Endodermal cell (in vitro differentiated cells): ENCODE measurements at places on chromosomes 16 and 17. TPM values are rescaled to one million over a fixed set of nuclear protein-coding genes. Genes with fewer than 3 reads are reported as not detected.

The ABCA10 gene
- not detected in 3 replicates for total RNA-seq

The ZNF385C gene
- 2.1 to 3.4 TPM (median 2.3 TPM) in 3 replicates for total RNA-seq

The TLCD3A gene
- total RNA-seq = 25.2 to 28.8 TPM (median 27.6 TPM) in 3 replicates

The P2RX5 gene
- total RNA-seq = 0.19 to 0.46 TPM in 2 of 3 replicates, not detected in the other

The EDC4 gene
- 50.4 to 82.9 TPM (median 74.3 TPM) in 3 replicates for total RNA-seq

The KRTAP1-5 gene
- not detected in 3 replicates for total RNA-seq

The HYDIN gene
- 6.5 to 7.7 TPM (median 7.6 TPM) in 3 replicates for total RNA-seq

The MT1G gene
- total RNA-seq = 7.8 and 11.0 TPM in 2 replicates

DNA sequence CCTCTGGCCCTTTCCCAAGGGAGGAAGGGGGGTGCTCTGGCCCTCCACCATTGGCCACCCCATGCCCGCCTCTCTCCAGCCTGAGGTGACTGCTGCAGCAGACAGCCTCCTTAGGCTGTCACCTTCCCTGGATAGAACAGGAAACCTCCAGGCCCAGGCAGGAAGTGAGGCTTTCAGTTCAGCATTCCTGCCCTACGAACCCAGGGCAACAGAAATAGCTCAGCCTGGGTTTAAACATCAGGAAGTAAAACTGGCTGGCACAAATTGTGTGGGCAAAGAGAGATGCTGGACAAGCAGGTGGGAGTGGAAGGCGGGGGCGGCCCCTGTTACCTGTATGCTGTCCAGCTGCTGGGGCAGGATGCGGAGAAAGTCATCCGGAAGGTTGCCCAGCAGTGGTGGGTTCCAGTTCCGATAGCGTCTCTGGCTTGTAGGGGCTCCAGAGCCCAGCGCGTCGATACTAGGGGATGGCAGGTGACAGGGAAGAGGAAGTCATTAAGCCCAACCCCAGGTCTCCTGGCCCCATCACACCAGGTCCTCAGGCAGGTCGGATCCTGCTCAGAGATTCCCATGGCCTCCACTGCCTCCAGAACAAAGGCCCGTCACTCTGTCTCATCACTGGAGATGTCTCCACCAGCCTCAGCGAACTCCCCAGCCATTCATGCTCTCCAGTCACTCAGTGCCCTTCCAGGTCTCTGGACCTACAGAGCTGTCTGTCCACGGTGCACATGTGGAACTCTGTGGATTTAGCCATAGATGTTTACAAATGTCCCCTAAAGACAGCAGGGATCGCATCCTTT, 23.6 kb upstream of the MRPS23 start:
- DNase-seq = peak; percentile 60

DNA sequence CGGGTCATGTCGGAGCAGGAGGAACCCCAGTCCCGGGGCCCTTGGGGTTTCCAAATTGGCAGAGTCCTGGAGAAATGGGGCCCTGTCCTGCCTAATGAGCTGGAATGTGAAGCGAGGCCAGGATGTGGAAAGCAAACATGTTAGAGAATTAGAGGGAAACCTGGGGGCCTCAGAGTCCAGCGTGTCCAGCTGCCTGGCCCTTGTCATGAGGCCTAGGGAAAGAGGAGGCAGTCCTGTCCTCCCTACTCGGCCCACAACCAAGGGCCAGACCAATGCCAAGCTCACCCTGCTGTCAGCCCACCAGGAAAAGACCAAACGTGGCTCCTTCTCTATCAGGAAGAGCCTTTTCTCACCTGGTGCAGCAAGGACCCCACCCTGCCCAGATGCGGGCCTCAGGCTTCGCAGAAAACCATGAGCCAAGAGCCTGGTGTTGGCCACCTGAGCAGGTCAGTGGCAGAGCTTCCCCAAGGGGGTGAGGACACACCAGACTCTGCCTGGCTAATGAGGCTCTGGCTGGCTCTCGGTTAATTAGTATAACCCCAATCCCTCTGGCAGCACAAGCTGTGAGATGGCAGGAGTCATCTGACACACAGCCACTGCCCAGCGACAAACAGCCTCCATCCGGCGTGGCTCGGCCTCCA, 10.1 kb downstream of the TEKT5 start:
- no peak for DNase-seq

- DNase-seq = no peak
Observed at GRCh38 chr16:82391690-82392089, 221.7 kb upstream of the MPHOSPH6 start.

DNA sequence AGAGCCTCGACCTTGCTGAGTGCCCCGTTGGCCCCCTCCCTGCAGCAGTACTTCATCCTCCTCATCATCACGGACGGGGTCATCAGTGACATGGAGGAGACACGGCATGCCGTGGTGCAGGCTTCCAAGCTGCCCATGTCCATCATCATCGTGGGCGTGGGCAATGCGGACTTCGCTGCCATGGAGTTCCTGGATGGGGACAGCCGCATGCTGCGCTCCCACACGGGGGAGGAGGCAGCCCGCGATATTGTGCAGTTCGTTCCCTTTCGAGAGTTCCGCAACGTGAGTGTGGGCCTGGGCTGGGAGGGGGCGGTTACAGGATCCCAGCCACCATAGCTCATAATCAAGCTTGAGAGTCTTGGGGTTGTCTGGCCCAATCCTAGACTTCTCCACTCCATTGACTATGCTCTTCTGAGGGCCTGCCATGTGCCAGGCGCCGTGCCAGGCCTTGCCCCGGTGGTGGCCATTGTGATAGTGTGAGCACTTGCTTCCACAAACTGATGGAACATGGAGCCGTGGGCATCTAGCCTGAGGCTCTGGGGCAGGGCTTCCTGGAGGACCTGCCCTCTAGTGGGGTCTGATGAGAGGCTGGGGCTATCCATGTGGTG, 39.7 kb downstream of the PSME3IP1 start:
- DNase-seq = no peak

DNA sequence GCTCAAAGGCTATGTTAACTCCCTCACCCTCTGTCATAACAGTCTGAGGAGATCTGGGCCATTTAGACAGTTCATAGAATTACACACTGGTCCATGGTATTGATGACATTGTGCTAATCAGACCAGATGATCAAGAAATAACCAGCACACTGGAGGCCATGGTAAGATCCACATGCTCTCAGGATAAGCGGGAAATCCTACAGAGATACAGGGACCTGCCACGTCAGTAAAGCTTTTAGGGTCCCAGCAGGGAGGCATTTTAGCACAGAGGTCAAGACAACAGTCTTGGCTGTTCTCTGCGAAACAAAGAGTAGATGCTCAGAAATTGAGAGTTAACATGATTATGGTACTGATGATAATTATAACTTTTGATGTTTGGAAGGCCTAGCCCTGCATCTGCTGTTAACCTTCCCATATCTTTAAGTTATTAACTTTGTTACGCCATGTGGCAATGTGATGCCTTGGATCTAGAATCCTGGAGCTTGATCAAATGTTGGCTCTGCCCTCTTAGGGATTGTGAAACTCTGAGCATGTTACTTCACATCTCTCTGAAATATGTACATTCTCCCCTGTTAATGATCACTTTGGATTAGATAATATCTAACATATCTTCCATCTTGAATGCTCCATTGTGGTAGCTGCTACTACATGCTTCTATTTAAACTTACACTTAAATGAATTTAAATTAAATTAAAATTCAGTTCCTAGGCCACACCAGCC, 172.0 kb upstream of the SOX9 start:
- no peak for DNase-seq

DNA sequence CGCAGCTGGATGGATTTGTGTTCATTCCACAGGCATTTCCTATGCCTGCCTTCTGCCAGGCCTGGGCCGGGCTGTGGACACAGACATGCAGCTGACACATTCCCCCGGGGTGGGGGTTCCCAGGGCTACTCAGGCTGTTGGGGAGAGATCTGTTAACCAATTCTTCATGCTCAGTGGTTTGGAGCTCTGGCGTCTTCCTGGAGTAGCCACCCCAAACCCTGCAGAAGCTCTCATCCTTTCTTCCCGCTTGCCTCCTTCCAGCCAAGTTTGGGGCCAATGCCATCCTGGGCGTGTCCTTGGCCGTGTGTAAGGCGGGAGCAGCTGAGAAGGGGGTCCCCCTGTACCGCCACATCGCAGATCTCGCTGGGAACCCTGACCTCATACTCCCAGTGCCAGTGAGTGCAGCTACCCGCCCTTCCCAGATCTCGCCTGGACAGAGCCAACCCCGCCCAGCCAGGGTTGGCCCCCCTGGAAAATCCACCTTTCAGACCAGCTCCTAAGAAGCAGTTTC, 2.6 kb downstream of the ENO3 start:
- no peak for DNase-seq

GRCh38 chr16:31080756-31081419, 6.7 kb downstream of the ZNF646 start:
- DNase-seq = no peak

GRCh38 chr17:48740537-48740936, 12.0 kb upstream of the HOXB13 start:
- DNase-seq = no peak

- no peak for DNase-seq
Observed at GRCh38 chr17:44360826-44361225, 2.8 kb downstream of the FAM171A2 start.

- no peak for DNase-seq
Observed at GRCh38 chr16:189604-190186, 9.4 kb downstream of the HBQ1 start.

GRCh38 chr17:75774991-75775668, 9.5 kb upstream of the UNK start:
- peak; percentile 85 for DNase-seq

DNA sequence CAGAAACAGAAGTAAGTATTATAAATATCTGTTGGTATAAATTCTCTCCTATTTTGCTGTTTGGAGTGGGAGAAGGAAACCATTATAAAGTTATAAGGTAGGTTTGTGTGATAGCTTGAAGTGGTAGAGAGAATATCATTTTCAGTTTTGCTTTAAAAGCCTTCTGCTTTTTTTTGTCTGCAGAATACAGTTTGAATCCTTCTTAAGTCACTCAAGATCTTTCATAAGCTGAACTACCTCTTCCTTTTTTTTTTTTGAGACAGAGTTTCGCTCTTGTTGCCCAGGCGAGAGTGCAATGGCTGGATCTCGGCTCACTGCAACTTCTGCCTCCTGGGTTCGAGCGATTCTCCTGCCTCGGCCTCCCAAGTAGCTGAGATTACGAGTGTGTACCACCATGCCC, 9.0 kb downstream of the ATAD5 start:
- no peak for DNase-seq
